ENCODE measurements at places on chromosomes 4 and X.

GRCh38 chr4:78870056-78870455 lies 69.2 kb downstream of the PAQR3 start:
- DNase-seq, result no peak

GRCh38 chr4:87317527-87317926 lies 5.2 kb downstream of the HSD17B13 start:
- DNase-seq, result no peak

- peak; percentile 1 for DNase-seq
Measured at GRCh38 chrX:49838374-49838773, 9.3 kb downstream of the PAGE4 start.

- no peak for DNase-seq
Measured at GRCh38 chrX:1435241-1435895, 17.3 kb downstream of the ASMTL start.
